ENCODE measurements at places on chromosomes 2 and 18. TPM values are rescaled to one million over a fixed set of nuclear protein-coding genes. Genes with fewer than 3 reads are reported as not detected.

- H3K27me3 ChIP-seq, result peaks cover 38% of the 10 kb centered on the region
- DNase-seq, result no peak
- no peak overlapping the region for H3K4me3 ChIP-seq
- peaks cover 5% of the 10 kb centered on the region for H3K4me1 ChIP-seq
Measured at GRCh38 chr2:106890606-106891005, 4.6 kb upstream of the ST6GAL2 start.

DNA sequence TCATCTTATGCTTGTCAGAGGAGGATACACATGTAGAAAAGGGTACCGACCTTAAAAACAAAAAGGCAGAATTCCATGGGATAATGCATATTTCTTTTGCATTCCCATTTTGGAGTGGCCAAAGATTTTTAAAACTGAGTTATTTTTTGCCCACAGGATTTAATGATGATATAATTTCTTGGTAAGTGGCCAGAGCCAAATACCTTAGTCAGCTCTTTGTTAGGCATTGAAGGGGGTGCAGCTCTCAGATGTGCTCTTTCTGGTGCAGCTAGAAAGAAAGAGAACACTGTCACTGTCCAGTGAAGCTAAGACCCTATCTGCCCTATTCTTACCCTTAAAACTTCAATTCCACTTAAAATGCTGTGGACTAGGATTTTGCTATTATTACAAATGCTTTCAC is 10.8 kb downstream of the COQ10B start:
- no peaks in the 10 kb centered on the region for H3K36me3 ChIP-seq
- H3K27me3 ChIP-seq, result no peaks in the 10 kb centered on the region
- H3K4me1 ChIP-seq, result peaks cover 8% of the 10 kb centered on the region
- DNase-seq, result no peak

GRCh38 chr2:121333231-121333630 is 48.2 kb upstream of the TFCP2L1 start:
- no peaks in the 10 kb centered on the region for H3K36me3 ChIP-seq
- no peak for DNase-seq
- no peak overlapping the region for H3K4me3 ChIP-seq
- no peaks in the 10 kb centered on the region for H3K4me1 ChIP-seq
- H3K27me3 ChIP-seq, result no peaks in the 10 kb centered on the region

Gene CHRND
- not detected for polyA plus RNA-seq

DNA sequence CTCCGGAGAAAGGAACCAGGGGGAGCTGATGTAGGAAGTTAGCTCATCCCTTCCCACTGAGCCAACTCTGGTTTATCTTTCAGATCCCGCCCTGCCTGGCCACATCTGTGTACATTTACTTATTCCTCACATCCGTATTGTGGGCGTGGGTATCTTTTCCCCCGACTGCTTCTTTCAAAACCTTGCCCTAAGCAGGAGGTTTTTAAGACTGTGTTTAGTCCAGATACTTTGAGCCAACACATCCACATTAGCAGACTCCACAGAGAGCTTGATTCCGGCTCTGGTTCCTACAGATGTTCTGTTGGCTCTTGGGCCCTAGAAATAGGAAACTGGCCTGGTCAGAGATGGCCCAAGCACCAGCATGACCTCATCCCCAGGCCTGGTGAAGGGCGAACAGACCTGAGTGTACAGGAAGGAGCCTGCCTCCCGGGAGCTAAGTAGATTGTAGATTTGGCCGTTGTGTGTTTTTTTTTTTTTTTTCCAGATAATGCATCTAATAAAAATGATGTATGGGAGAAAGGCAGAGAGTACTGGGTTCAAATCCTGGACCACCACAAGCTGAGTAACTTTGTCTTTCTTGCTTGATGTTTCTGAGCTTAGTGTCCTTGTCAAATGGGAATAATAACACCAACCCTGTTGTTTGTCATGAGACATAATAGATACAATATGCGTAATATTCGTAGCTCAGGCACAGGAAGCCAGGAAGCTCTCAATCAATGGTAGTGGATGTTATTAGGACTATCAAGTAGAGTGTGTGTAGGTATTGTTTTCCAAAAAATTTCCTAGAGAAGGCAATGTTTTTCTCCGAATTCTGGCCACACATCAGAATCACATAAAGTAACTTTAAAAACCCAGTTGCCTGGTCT is 92.3 kb downstream of the PRKCE start:
- H3K4me1 ChIP-seq, result no peaks in the 10 kb centered on the region
- H3K27me3 ChIP-seq, result no peaks in the 10 kb centered on the region
- H3K4me3 ChIP-seq, result no peak overlapping the region
- no peaks in the 10 kb centered on the region for H3K36me3 ChIP-seq

DNA sequence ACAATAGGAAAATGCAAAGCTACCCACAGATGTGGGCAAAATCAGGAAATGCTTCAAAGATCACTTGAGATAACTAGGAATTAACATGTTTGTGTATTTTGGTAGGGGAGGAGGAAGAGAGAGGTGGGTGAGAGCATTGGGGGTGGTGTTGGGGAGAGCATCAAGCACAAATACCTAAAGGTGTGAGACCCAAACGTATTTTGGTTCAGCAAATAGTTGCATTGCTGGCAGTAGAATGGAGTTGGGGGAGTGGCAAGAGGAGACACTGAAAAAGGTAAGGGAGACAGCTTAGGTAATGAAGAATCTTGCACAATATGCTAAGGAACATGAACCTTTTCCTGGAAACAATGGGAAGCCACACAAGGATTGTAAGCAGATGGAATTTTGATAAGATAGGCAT is 1.5 kb upstream of the PELI1 start:
- no peaks in the 10 kb centered on the region for H3K36me3 ChIP-seq
- H3K4me3 ChIP-seq, result no peak overlapping the region
- DNase-seq, result no peak
- H3K27me3 ChIP-seq, result no peaks in the 10 kb centered on the region
- no peak overlapping the region for H3K27ac ChIP-seq
- peaks cover 10% of the 10 kb centered on the region for H3K4me1 ChIP-seq

DNA sequence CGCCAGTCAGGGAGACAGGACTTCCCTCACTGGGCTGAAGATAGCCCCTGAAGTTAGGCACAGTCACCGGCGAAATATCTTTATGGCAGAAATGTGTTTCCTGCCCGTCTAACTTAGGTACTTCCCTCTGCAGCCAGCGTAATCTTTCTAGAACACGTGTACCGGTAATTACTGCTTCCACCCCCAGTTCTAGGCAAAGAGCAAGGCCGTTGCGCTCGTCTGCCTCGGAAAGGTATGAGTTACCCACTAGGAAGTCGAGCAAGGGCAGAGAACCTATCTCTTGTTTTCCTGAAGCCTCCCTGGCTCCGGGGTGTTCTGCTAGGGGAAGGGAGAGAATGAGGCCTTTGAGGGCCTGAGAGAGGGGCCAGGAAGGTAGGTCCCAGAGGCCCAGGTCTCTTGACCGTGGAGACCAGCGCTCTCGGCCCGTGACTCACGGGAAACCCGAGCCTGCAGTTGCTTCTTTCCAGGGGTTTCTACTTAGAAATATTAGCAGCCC is 70.0 kb downstream of the TWSG1 start:
- no peak overlapping the region for H3K4me3 ChIP-seq
- no peaks in the 10 kb centered on the region for H3K4me1 ChIP-seq
- DNase-seq, result no peak
- H3K27me3 ChIP-seq, result no peaks in the 10 kb centered on the region
- H3K36me3 ChIP-seq, result no peaks in the 10 kb centered on the region
- no peak overlapping the region for H3K27ac ChIP-seq

DNA sequence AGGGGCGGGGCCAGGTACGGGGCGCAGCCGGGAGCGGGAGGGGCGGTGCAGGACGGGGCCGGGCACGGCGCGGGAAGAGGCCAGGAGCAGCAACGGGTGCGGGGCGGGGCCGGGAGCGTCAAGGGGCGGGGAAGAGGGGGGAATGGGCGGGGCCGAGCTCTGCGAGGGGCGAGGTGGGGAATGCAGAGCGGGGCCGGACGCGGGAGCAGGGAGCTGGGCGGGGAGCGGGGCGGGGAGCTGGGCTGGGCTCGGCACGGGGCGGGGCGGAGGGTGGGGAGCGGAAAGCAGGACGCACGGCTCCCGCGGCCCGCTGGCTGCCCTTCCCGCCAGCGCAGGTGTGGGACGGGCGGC is at the start of gene IMPA2:
Gene IMPA2, plus strand, starts transcription at position 316 of the 351 bp plus-strand sequence. CDS start 163 bp downstream, outside the sequence.
- H3K27me3 ChIP-seq, result no peaks in the 10 kb centered on the region
- no peaks in the 10 kb centered on the region for H3K36me3 ChIP-seq
- peak within 1 kb of the TSS; percentile 96 for H3K27ac ChIP-seq
- no peak for DNase-seq
- peak within 1 kb of the TSS; percentile 58 for H3K4me3 ChIP-seq

GRCh38 chr2:38224821-38225437 is 149.0 kb upstream of the CYP1B1 start:
- no peak for DNase-seq
- no peaks in the 10 kb centered on the region for H3K27me3 ChIP-seq
- no peaks in the 10 kb centered on the region for H3K36me3 ChIP-seq
- no peak overlapping the region for H3K4me3 ChIP-seq
- H3K4me1 ChIP-seq, result no peaks in the 10 kb centered on the region

DNA sequence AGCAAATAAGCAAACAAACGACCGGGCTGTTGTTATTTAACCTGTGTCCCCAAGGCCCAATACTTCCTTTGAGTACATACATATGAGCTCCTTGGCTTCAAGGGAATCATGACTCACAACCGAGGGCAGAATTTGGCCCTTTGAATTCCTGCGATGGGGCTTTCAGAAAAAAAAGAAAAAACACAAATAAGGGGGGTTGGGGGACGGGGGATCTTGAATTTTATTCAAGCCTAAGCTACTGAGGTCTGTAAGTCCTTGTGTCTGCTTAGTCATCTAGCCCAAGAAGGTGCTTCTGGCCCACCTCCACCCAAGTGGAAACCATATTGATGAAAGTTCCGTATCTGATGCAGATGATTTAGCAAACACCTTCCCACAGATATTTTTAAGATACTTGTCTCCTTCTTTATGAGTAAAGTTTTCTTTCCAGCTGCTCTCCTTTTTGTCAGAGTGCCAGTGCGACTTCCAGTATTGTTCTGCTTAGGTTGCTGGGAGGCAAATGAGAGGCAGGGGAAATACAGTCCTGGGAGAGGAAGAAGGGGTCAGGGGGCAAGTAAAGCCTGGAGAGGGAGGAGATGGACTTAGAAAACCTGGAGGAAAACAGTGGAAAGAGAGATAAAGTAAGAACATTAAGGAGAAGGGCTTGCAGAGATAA is 169.6 kb downstream of the ZEB2 start:
- no peaks in the 10 kb centered on the region for H3K27me3 ChIP-seq
- peaks cover 9% of the 10 kb centered on the region for H3K4me1 ChIP-seq
- no peaks in the 10 kb centered on the region for H3K36me3 ChIP-seq
- H3K27ac ChIP-seq, result no peak overlapping the region

- peaks cover 20% of the 10 kb centered on the region for H3K4me1 ChIP-seq
- DNase-seq, result no peak
- H3K36me3 ChIP-seq, result no peaks in the 10 kb centered on the region
- no peaks in the 10 kb centered on the region for H3K27me3 ChIP-seq
Measured at GRCh38 chr2:179274749-179275148, 10.1 kb upstream of the SESTD1 start.

- H3K4me3 ChIP-seq, result no peak overlapping the region
- H3K36me3 ChIP-seq, result no peaks in the 10 kb centered on the region
- no peaks in the 10 kb centered on the region for H3K27me3 ChIP-seq
- peaks cover 67% of the 10 kb centered on the region for H3K4me1 ChIP-seq
- peak; percentile 49 for DNase-seq
Measured at GRCh38 chr2:28342081-28342967, 50.3 kb upstream of the FOSL2 start.

- no peak overlapping the region for H3K27ac ChIP-seq
- no peaks in the 10 kb centered on the region for H3K36me3 ChIP-seq
- H3K4me3 ChIP-seq, result no peak overlapping the region
- no peaks in the 10 kb centered on the region for H3K4me1 ChIP-seq
- DNase-seq, result no peak
Measured at GRCh38 chr18:80006724-80007123, 18.4 kb upstream of the TXNL4A start.

DNA sequence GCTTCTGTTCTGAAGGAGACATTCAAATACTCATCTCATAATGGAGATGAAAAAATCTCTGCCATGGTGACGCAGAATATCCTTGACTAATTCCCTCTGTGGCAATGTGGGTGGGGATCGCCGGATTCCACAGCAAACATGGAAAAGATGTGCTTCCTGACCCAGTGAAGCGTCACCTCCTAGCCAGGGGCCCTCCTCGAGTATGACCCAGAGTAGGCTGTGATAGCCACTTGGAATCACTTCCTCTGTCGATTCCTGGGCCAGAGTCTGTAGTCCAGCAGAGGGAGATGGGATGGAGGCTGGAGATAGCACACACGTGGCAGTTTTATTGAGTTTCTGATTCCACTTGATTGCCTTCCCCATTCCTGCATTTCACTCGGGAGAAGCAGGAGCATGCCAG is 36.8 kb downstream of the DRC1 start:
- no peaks in the 10 kb centered on the region for H3K4me1 ChIP-seq
- H3K27ac ChIP-seq, result no peak overlapping the region
- H3K36me3 ChIP-seq, result no peaks in the 10 kb centered on the region
- no peak overlapping the region for H3K4me3 ChIP-seq

DNA sequence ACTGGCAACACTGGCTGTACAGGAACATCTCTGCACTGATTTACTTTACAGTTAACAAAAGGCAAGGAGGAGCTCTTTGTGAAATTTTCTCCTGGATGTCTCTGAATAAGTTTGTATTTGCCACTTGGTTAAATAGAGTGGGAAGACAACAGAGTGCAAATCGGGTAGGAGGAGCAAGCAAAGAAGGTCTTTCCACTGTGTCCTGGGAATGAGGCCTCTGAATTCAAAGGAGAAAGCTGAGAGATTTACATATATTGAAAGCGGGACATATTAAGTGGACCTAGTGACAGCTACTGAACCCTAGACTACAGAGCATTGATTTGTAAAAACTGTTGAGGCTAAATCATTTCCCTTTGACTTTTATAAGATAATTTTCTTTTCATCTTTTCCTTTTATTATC is 117.4 kb upstream of the CHRNA1 start:
- no peak for DNase-seq
- no peak overlapping the region for H3K4me3 ChIP-seq
- H3K4me1 ChIP-seq, result no peaks in the 10 kb centered on the region
- no peaks in the 10 kb centered on the region for H3K36me3 ChIP-seq
- H3K27me3 ChIP-seq, result no peaks in the 10 kb centered on the region

Gene ANTXR1
- polyA plus RNA-seq, result 29.1 TPM

DNA sequence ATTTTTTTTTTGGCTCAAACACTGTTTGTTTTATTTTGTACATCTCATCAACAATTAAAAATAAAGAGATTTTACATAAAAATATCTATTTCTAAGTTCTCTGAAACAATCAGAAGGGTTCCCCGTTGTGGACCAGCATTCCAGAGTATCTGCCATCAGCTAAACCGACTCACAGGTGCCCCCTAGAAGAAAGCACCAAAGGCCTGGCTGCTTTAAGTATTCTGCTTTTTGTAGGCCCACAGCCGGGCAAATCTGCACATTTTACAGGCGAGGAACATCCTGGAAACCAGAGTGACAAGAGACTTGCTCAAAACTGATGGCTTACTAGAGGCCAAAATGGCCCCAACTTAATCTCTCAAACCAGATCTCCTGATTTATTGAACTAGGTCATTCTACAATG is 82.2 kb upstream of the SETBP1 start:
- no peak overlapping the region for H3K4me3 ChIP-seq
- no peaks in the 10 kb centered on the region for H3K27me3 ChIP-seq
- no peaks in the 10 kb centered on the region for H3K36me3 ChIP-seq

- H3K36me3 ChIP-seq, result no peaks in the 10 kb centered on the region
- no peak overlapping the region for H3K27ac ChIP-seq
- H3K4me1 ChIP-seq, result no peaks in the 10 kb centered on the region
- no peaks in the 10 kb centered on the region for H3K27me3 ChIP-seq
- no peak overlapping the region for H3K4me3 ChIP-seq
Measured at GRCh38 chr2:7127156-7127555, 209.9 kb downstream of the RNF144A start.

Measured in hepatocyte (in vitro differentiated cells).